H54 (cell line): ENCODE measurements at places on chromosomes 3 and 15.

DNA sequence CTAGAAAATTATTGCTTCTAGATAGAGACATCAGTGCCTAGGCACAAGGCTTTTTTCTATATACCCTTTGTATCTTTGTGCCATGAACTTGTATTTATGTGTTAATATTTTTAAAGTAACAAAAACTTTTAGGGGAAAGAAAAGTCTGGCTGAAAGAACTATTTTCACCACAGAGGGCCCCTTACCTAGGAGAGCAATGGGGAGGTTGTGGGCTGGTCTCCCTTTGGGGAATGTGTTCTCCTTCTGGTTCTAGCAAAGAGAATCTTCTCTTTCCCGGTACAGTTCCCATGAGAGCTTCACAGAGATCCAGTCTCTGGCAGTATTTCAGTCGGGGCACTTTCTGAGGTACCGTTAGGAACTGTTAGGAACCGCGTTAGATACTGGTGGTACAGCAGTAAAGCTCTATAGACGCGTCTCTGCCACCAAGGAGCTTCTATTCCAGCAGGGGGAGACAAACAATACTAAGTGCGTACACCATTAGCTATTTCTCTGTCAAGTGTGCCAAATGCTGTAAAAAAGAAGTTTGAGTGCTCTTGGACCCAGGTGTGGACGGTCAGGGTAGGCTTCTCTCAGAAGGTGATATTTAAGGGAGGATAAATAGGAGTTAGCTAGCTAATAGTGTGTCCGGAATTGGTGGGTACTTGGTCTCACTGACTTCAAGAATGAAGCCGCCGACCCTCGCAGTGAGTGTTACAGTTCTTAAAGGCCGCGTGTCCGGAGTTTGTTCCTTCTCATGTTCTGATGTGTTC, 4.6 kb upstream of the EPB42 start:
- peak; percentile 66 for DNase-seq

- no peak for DNase-seq
Measured at GRCh38 chr3:137163241-137163871, 205.6 kb downstream of the IL20RB start.

GRCh38 chr15:47719730-47720129, 2.4 kb downstream of the SEMA6D start:
- DNase-seq = no peak

- DNase-seq = no peak
Measured at GRCh38 chr3:89052386-89052785, 55.0 kb upstream of the EPHA3 start.

GRCh38 chr3:136657526-136657925, 94.7 kb downstream of the STAG1 start:
- no peak for DNase-seq

GRCh38 chr3:164879201-164879600, 199.1 kb downstream of the SI start:
- DNase-seq = no peak

DNA sequence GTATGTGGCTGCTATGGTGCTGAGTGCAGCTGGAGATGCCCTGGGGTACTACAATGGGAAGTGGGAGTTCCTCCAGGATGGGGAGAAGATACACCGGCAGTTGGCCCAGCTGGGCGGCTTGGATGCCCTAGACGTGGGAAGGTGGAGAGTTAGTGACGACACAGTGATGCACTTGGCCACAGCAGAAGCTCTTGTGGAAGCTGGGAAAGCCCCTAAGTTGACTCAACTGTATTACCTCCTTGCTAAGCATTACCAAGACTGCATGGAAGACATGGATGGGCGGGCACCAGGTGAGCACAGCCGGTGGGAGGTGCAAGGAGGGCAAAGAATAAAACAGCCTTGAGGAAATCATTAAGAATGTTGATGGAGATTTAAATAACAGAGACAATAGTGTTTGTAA, 2.9 kb downstream of the ADPRH start:
- no peak for DNase-seq

- DNase-seq = no peak
Measured at GRCh38 chr3:21621181-21621651, 129.8 kb downstream of the ZNF385D start.

DNA sequence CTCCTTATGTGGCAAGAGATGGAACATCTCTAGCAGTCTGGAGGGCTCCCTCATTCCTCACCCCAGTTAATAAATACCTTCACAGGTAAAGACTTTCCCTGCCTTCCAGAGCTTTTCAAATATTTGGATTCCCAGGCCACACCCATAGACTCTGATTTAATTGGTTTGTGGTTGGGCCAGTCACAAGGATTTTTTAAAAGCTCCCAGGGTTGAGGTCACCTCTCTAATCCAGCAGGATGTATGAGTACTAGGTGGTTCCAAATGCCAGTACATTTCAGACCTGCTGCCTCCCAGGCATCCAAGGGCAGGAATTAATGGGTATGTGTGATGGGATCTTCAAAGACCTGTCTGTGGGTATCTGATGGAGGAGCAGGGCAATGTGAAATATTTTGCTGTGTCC, 312.8 kb downstream of the CLSTN2 start:
- no peak for DNase-seq

GRCh38 chr3:192795021-192795420, 67.7 kb upstream of the FGF12 start:
- no peak for DNase-seq

DNA sequence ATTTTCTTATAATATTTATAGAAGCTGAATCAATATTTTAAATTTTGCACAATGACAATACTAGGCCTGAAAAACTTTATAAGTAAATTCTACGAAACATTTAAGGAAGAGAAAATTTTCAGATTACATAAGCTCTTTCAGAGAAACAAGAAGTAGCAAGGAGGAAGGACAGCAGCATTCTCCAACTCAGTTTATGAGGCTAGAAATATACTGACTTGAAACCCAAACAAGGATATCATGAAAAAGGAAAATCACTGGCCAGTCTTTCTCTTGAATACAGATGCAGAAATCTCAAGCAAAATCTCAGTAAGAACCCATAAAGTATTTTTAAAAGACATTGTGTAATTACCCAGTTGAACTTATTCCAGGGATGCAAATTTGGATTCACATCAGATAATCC, 121.3 kb downstream of the STAC start:
- no peak for DNase-seq

DNA sequence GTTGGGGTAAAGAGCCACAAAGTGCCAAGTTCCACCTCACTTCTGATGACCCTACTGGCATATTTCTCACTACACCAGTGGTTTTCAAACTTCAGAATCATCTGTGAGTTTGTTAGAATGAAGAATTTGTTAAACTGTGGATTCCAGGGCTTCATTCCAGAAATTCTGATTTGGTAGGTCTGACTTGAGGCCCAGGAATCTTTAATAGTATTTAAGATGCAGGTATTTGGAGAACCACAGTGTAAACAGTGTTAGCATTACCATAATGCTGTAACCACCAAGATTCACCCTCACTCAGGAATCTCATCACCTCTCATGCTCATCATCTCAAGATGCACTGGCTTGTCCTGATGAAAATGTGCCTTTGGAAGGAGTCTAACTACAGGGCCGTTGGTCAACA, 6.0 kb downstream of the KCNMB3 start:
- no peak for DNase-seq

DNA sequence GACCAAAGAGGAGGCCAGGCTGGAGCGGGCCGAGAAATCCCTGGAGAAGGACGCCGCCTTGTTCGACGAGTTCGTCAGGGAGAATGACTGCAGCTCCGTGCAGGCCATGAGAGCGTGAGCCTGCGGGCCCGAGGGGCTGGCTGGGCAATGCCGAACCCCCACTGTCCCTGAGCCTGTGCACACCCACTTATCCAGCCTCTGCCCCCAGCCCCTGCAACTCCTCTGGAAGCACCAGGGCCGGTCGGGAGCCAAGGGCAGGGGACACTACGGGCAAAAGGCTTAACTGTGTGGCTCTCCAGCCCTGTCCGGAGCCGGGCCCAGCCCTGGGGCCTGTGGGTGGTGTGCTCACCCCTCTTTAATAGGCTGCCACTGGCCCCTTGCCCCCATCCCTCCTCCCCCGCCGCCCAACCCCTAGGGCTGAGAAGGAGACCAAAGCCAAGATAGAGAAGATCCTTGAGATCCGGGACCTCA, 24.0 kb downstream of the CFAP100 start:
- DNase-seq = no peak

GRCh38 chr3:113783463-113783862, 36.6 kb downstream of the ATP6V1A start:
- DNase-seq = peak; percentile 13

DNA sequence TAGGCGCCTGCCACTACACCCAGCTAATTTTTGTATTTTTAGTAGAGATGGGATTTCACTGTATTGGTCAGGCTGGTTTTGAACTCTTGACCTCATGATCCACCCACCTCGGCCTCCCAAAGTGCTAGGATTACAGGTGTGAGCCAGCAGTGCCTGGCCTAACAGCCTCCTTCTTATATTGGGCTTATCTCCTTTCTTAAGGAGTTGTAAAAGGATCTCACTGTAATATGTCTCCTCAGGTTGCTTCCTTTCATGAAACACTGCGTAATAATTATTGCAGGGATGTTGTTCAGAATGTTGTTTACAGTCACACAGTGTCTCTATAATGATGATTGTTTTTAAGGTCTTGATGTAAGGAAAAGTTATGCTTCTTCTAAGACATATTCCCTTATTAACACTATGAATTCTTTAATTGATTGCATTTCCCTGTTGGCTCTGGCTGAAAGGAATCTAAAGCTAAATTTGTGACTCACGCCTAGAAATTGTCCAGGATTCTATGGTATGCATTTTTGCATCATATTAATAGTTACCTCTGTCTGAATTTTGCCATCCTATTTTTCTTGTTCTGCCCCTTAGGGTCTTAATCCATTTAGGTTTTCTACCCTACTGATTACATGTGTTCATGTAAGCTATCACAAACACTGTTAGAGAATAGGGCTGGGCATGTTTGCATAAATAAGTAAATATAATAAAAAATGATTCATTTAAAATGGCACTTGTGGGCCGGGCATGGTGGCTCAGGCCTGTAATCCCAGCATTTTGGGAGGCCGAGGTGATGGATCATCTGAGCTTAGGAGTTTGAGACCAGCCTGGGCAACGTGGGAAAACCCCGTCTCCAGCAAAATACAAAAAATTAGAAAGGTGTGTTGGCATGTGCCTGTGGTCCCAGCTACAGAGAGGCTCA, 24.5 kb upstream of the RNF111 start:
- no peak for DNase-seq

GRCh38 chr3:189288348-189289235, 116.8 kb downstream of the TPRG1 start:
- no peak for DNase-seq

GRCh38 chr15:58992181-58992580, 4.7 kb downstream of the RNF111 start:
- no peak for DNase-seq

DNA sequence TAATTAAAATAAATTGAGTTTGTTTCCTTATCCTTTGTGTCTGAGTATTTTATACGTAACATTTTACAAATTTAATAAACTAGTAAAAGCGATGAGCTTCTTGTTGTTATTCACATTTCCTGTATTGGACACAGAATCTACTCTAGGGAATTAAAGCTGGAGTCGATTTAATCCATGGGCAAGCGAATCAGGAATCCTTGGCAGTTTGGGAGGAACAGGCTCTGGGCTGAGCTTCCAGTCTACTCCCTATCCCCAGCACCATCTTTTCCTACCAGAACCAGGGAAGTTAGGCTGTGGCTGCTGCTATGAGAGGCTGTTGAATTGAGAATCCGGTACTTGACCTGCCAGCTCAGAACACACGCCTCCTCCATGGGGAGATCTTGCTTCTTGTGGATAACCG, 437.3 kb upstream of the TPM1 start:
- no peak for DNase-seq

GRCh38 chr15:66646799-66647198, 55.2 kb upstream of the SMAD6 start:
- DNase-seq = no peak

DNA sequence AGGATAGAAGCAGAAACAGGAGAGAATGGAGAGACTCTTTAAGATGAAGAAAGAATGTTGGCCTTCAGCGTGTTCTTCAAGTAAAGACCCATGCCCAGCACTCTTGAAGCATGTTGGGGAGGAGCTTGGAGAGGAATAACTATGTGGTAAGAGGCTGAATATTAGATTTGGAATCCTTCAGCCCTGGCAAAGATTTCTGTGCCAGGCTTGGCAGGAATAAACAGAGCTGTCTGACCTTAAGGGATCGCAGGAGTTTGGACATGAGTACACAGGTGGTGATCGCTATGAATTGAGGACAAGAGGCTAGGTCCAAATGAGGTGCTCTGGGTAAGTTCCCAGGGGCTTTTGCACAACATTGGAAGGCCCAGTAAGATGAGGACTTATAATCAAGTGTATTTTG, 132.6 kb upstream of the TBL1XR1 start:
- DNase-seq = no peak

GRCh38 chr3:192907784-192908183, 9.9 kb downstream of the MB21D2 start:
- no peak for DNase-seq

- no peak for DNase-seq
Measured at GRCh38 chr3:41638381-41638780, 323.5 kb downstream of the ULK4 start.

- DNase-seq = no peak
Measured at GRCh38 chr15:84937144-84937543, 44.5 kb upstream of the PDE8A start.

- DNase-seq = no peak
Measured at GRCh38 chr3:18546632-18547031, 121.5 kb upstream of the SATB1 start.

GRCh38 chr3:17033516-17034168, 148.9 kb downstream of the PLCL2 start:
- DNase-seq = peak; percentile 17

- DNase-seq = no peak
Measured at GRCh38 chr3:72559385-72559784, 288.9 kb downstream of the SHQ1 start.

DNA sequence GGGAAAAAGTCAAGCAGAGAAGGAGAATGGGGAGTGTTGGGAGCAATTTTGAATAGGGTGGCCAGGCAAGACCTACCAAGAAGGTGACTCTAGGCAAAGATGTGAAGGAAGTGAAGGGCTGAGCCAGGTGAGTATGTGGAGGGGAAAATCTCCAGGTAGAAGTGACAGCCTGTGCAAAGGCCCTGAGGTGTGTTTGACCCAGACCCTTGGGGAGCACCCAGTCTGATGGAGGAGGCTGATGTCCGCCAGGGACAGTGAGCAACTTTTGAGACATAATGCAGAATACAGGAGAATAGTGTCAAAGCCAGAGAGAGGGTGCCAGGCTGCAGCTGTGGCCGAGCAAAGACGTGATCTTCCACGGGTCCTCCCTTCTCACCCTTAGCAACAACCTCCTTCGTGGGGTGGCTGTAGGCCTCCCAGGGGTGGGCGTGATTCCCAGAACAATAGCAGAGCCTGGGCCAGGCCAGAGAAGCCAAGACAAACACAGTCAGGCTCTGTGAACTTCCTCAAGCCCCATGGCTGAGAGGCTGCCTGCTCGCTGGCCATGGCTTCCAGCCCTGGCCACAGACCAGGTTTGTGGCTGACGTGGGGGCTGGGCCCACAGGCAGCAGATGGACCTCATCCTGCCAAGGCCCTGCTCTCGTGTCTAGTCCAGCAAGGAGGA, 58.1 kb downstream of the SLC6A6 start:
- DNase-seq = peak; percentile 34

- DNase-seq = no peak
Measured at GRCh38 chr15:90580099-90580498, 50.4 kb downstream of the CRTC3 start.

GRCh38 chr3:23859012-23859743, 53.4 kb downstream of the UBE2E1 start:
- peak; percentile 27 for DNase-seq

- DNase-seq = no peak
Measured at GRCh38 chr15:51405693-51406523, 64.5 kb downstream of the GLDN start.
